Activated T-cell treated with anti-CD3 and anti-CD28 coated beads, Interleukin-2, amount 50 U/mL, for 72 hours (primary cell): ENCODE measurements at places on chromosomes 6 and 20. TPM values are rescaled to one million over a fixed set of nuclear protein-coding genes. Genes with fewer than 3 reads are reported as not detected.

DNA sequence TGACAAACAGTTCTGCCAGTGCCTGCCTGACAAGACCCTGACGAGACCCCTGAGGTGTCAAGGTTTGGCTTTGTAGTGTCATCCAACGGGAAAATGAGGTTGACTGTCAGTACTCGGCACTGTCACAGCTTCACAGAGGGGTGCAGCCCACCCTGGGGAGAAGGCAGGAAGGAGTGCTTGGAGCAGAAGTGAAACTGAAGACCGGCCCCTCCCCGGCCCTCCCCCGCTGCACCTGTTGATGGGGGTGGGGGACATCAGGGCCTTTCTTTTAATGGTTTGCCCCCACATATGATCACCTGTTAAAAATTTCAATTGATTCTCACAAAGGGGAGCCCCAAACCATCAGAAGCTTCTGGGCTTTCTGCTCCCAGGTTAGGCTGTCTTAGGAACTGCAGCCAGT lies 6.8 kb downstream of the PMEPA1 start:
- no peak overlapping the region for H3K4me3 ChIP-seq
- DNase-seq, result no peak
- no peak overlapping the region for H3K27ac ChIP-seq

GRCh38 chr6:13446381-13446780 lies 41.0 kb downstream of the GFOD1 start:
- no peak overlapping the region for H3K27ac ChIP-seq
- H3K4me3 ChIP-seq, result no peak overlapping the region
- no peak for DNase-seq

DNA sequence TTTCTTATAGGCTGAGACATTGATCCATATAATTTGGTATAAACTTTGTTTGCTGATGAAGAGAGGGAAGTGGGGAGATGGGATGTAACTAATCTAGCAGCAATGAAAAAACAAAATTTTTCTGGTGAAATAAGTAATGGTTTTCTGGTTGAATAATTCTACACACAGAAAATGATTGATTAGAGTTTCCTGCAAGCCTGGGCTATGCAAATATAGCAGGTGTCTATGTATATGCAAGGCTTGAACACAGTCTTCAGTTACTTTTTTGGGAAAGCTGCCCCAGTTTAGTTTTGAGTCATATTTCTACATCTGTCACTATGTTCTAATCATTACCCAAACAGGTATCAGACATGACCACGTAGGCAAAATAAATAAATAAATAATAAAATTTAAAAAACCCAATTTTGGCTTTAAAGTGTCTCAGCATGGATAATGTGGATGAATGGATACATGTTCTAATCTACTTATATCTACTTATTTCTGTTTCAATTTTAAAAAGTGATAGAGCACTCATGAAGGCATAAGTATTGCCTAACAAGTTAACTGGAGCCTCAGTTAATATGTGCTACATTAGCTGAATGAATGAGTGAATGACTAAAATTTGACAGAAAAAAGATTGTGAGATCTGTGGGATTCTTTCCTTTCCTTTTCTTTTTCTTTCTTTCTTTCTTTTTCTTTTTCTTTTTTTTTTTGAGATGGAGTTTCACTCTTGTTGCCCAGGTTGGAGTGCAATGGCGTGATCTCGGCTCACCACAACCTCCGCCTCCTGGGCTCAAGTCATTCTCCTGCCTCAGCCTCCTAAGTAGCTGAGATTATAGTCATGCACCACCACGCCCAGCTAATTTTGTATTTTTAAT lies 37.2 kb upstream of the TFB1M start:
- H3K4me3 ChIP-seq, result no peak overlapping the region
- H3K4me1 ChIP-seq, result peaks cover 10% of the 10 kb centered on the region
- peaks cover 19% of the 10 kb centered on the region for H3K36me3 ChIP-seq
- DNase-seq, result no peak

- peaks cover 12% of the 10 kb centered on the region for H3K4me1 ChIP-seq
- no peak for DNase-seq
- H3K4me3 ChIP-seq, result no peak overlapping the region
These were observed 664.9 kb upstream of the CITED2 start for GRCh38 chr6:140039364-140039763.

DNA sequence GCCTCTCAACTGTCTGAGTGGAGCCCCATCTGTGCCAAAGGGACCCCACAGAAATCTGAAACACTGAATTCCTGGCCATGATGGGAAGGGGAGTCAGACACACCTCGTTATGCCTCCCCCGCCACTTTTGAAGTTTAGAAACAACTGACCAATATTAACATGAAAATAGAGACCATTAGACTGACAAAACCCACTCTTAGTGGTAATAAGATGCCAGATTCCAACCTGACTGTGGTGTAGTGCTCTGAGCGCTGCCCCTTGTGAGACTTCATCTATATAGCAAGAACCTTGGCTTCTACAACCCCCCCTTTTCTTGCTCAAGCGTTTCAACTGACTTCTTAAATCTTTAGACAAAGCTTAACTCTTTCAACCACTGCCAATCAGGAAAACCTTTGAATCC lies 46.1 kb upstream of the UNC93A start:
- no peaks in the 10 kb centered on the region for H3K36me3 ChIP-seq
- H3K4me1 ChIP-seq, result no peaks in the 10 kb centered on the region
- H3K4me3 ChIP-seq, result no peak overlapping the region
- peaks cover 10% of the 10 kb centered on the region for H3K27me3 ChIP-seq
- DNase-seq, result no peak

GRCh38 chr20:58514321-58515232 lies 622 bp downstream of the APCDD1L start:
- H3K4me3 ChIP-seq, result peak overlapping the region; percentile 15
- H3K4me1 ChIP-seq, result peaks cover 8% of the 10 kb centered on the region

DNA sequence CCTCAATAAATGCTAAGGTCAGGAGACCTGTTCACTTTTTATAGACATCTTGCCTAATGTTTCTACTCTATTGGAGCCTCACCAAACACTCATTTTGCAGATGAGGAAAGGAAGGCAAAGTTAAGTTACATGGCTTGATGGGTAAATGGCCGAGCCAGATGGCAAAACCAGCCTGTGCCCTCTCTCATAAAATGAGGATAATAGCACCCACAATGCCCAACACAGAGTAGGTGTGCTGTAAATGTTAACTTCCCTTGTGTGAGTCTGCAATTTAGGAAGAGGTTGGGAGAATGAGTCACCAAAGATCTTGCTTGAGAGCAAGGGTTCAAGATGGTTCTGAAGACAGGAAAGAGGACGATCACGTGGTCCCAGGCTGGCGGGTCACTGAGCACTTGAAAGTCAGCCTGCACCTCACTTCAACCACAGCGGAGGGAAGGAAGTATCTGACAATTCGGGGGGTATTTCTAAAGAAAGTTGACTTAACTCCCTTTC lies 3.3 kb downstream of the KCNK5 start:
- DNase-seq, result peak; percentile 66
- peak overlapping the region; percentile 88 for H3K27ac ChIP-seq
- peak overlapping the region; percentile 85 for H3K4me3 ChIP-seq
- peaks cover 73% of the 10 kb centered on the region for H3K4me1 ChIP-seq

DNA sequence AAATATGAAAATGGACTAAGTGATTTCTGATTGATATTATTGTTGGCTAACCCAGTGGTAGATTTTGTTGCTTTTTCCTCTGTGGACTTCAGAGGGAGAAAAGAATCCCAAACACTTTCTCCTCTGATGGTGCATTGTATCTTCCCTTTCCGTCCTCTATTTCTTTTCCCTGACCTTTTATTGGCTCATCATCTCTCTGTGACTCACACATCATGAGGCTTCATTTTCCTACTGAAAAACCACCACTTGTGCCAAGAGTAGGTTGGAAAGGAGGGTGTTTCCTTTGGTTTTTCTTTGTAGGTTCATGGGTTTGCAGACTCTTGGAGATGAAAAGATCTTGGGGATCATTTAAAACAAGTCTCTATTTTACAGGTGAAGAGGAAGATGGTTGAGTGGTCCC lies 311.7 kb upstream of the JAG1 start:
- no peaks in the 10 kb centered on the region for H3K27me3 ChIP-seq
- DNase-seq, result no peak
- H3K4me3 ChIP-seq, result no peak overlapping the region
- H3K27ac ChIP-seq, result no peak overlapping the region

DNA sequence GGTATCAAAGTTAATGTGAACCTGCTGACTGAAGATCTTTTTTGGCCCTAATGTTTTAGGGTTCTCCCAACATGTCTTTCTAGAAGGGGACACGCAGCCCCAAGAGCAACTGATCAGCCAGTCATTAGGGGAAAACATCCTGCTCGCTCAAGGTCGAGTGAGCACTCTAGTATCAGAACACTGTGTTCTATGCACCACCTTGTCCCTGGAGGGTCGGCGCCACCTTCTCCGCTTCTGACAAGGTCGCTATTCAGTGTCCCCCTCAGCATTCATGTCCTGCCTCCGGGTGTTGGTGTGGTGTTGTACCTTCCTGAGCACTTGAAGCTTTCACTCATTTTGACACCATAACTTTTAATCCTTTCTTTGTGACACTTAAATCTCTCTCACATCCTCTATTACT lies 331.2 kb upstream of the KCNQ5 start:
- H3K4me3 ChIP-seq, result no peak overlapping the region
- no peaks in the 10 kb centered on the region for H3K36me3 ChIP-seq
- no peak for DNase-seq
- no peaks in the 10 kb centered on the region for H3K27me3 ChIP-seq

- H3K4me1 ChIP-seq, result peaks cover 12% of the 10 kb centered on the region
- no peak overlapping the region for H3K27ac ChIP-seq
- no peaks in the 10 kb centered on the region for H3K27me3 ChIP-seq
- DNase-seq, result no peak
- H3K4me3 ChIP-seq, result no peak overlapping the region
These were observed 7.5 kb upstream of the TNXB start for GRCh38 chr6:32116674-32117073.

The TRIM10 gene
- total RNA-seq, result not detected

The CLIC1 gene
- total RNA-seq, result 253 TPM

The BEND6 gene
- 0.48 TPM for total RNA-seq

The TRDN gene
- not detected for total RNA-seq

The TMEM74B gene
- 0.60 TPM for total RNA-seq

The MTO1 gene
- total RNA-seq, result 49.6 TPM

The GLP1R gene
- 0.77 TPM for total RNA-seq
